ENCODE measurements at places on chromosomes 11 and 22.

DNA sequence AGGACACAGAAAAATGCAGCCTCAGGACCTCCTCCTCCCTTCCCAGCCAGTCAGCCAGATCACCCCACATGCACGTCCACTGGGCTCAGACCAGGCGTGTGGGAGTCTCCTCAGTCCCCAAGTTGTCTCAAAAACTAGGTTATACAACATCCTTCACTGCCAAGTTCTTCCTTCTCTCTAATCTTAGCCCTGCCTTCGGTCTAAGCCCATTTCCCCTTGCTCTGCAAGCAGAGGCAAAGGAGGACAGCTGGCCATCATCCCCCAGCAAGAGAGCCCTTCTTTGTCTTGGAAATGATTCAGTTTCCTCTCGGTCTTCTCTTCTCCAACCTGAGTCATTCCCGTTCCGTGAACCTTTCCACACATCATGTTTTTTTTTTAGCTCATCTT lies 14.0 kb upstream of the NRGN start:
- DNase-seq, result no peak

DNA sequence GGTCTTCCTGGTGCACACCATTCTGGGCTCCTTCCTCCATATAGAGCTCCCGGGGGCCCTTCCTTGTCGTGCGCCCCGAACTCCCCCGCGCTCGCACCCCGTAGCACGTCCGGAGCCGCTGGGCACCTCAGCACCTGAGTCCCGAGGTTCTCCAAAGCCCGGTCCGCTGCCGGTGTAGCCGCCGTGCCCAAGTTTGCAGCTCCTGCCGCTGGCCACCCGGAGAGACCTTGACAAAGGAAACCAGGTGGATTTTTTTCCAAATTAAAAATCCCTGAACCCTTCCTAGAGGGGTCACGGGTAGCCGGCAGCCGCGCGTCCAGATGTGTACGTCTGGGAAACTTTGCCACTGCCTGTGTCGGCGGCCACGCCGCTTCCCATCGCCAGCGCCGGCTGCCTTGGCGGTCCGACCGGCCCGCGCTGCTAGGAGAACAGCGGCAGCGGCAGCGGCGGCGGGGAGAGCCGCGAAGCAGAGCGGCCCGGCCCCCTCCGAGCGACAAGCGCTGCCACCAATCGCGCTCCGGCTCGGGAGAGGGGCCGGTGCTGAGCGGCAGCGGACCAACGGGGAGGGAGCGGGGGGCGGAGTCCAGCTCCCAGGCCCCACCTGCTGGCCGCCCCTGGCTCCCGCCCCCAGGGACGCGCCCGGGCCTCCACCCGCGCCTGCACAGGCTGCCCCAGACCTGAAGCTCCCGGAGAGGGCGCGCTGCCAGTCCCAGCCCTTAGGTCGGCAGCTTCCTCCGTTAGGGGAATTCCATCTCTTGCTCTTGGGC lies at the start of gene GALNT18:
Gene GALNT18, minus strand, starts transcription at position 433 of the 767 bp plus-strand sequence.
- DNase-seq, result peak; percentile 81

- DNase-seq, result no peak
Measured at GRCh38 chr11:46229230-46229629, 48.2 kb upstream of the CREB3L1 start.

DNA sequence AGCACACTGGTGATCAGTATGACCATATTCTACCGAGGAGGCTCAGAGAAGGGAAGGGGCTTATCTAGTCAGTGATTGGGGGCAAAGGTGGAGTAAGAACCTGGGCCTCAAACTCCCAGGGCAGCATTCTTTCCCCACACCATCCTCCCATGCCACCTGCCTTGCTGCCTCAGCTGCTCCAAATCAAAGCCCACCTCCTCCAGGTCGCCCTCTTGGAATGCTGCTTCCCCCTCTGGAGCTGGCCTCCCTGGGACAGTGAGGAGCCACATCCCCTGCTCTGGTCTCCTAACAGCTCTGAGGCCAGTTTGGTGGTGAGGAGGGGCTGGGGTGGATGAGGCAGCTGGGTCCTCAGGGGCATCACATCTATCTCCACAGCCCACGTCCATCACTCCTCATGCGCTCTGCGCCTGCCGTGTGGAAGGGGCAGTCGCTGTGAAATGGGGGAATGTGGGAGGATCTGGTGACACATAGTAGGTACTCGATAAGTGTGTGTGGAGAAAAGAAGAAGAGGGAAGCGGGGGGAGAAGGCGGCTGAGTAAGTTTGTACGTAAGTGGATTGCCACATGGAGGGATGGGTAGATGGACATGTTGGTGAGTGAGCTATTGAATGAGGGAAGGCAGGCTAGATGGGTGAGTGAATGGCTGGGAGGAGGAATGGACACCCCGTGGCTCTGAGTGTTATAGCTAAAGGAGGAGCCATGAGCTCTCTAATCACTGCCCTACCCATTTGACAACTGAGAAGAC lies 16.1 kb upstream of the ARHGEF17 start:
- no peak for DNase-seq

GRCh38 chr11:2156416-2157182 lies 4.4 kb downstream of the INS start:
- DNase-seq, result no peak

GRCh38 chr11:117181586-117182550 lies 3.3 kb downstream of the SIDT2 start:
- DNase-seq, result no peak

DNA sequence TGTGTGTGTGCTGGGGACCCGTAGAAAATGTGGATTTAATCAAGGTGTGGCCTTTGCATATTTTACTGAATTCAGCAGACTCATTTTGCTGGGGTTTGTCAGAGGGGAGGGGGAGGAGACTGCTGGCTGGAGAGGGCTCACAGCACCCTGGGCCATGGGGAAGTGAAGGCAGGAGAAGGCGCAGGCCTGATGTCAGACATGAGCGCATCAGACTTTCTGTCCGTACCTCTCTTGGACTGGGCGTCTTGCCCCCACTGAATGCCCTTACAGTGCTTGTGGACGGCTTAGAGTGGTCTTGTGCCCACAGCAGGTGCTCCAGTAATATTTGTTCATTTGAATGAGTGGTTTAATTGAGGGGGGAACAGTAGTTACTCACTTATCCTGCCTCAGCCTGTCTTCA lies 75.2 kb downstream of the TEAD1 start:
- DNase-seq, result no peak

GRCh38 chr11:47186076-47186699 lies at the start of gene PACSIN3:
TSS of gene PACSIN3 (minus strand) at chr11:47186434. CDS start at chr11:47182727, 3,707 bp downstream.
- DNase-seq, result no peak

DNA sequence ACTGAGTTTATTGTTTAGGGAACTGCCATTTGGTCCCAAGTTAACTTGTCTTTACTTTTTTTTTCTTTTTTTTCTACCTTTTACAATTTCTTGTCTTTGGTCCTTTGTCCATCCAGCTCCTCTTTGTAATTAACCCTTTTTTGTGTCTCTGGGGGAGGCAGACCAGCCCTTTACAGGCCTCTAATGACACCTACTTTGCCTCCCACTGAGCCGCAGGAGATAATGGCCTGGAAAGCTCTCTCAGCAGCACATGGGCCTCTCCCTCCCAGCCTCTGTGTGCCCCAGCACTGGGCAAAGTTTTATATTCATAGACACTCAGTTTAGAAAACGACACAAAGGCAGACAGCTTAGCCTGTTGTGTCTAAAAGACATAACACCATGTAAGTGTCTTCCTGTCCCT lies 480.4 kb downstream of the SOX6 start:
- DNase-seq, result no peak

- no peak for DNase-seq
Measured at GRCh38 chr11:12121517-12121916, 11.1 kb downstream of the MICAL2 start.

DNA sequence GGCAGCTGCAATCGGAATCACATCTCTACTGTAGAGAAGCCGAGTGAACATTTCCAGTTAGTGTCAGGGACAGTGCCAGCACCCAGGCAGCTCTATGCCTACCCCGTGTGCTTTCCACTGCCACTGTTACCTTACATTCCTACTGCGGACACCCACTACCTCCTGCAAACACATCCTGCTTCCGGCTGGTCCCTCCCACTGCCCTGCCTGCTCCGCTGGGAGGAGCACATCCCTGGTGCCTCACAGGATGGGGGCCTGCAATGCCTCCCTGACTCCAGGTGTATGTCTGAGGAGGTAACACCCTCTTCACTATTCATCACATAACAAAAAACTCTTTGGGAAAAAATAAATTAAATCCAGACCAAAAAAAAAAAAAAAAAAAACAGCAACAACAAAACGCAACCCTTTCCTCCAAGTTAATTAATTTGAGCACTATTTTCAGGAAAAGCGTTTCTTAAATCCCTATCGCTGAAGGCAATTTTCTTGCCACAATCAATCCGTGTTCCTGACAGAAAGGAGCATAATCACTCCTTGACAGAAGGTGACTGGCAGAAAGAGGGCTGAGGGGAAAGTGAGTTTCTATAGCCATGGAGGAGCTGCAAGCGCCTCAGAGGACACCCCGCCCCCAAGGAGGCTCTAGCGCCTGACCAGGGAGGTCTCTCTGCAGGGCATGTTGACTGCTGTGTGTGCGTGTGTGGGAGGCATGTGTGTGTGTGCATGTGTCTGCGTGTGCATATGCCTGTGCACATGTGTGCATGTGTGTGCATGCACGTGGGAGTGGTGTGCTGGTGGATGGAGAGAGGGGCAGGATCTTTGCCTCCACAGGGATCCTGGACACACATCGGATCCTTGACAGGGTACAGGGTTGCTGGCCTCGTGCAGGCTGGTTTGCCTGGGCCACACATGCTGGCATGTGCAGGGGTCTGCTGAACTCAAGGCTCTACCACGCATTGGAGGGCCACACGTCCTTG lies 134.8 kb upstream of the NTM start:
- no peak for DNase-seq

- no peak for DNase-seq
Measured at GRCh38 chr11:91978747-91979146, 245.9 kb upstream of the FAT3 start.

DNA sequence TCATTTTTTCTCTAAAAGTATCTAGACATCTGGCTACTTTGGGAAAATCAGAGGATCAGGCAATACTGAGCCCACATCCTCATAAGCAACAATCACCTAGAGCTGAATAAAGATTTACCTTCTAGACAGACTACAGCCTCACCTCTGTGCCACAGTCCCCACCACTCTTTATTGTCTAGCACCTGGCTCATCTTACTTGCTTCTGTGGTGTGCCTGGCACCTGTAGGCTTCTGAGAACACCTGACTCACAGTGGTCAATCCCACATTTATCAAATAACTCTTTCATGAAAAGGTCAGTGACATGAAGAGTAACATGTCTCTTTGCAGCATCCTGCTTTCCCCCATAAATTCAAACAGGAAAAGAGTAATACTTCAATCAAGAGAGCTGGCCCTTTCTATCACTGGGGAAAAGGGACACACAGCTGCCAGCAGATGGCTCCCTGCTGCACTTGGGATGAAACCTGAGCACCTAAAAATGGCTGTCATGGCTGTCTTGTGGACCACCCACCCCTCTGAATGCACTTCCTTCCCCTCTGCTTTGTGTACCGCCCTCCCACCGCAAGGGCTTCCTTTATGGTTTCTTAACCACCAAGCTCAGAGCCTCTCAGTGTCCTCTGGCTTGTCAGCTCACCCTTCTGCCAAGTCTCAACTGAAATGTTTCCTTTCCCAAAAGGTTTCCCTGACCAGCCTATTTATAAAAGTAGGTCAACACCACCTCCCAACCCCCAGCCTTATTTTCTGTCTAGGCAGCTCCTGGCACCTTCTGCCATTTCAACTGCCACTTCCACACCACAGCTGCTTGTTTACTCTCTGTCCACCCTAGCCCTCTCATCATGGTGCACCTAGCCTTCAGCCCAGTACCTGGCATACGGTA lies 9.3 kb downstream of the TFIP11 start:
- no peak for DNase-seq

DNA sequence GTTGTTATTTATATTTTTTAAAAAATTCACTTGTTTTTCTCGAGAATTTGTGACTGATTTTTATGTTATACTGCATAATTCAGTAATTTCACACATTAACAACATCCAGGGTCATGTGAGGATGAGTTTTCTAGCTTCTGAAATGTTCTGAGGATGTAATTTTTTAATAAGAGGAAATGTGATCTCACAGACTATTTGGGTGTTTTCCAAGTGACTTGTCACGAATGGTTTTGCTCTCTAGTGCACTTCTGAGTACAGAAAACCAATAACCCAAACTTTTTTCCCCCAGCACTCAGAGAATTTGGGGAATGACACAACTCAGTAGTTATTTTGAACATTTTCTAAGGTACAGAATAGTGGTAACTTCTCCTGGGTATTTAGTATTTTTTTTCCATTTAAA lies 821.1 kb upstream of the ARHGAP42 start:
- no peak for DNase-seq

DNA sequence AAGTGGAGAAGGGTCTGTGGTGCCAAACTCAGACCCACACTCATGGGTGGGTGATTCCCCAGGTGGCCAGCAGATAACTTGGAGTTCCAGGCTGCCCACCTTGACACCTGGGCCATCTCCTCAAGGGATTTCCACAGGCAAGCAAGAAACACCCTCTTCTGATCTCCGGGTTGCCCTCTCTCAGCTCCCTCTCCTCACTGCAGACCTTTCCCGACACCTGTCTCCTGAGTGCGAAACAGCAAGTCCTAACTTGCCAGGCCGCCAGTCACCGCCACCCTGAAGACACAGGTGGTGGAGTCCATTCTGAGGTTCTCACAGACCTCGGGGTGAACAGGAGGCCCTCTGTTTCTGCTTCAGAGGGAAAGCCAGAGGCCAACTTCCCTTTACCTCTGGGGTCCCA lies 16.6 kb downstream of the GALNT18 start:
- no peak for DNase-seq

DNA sequence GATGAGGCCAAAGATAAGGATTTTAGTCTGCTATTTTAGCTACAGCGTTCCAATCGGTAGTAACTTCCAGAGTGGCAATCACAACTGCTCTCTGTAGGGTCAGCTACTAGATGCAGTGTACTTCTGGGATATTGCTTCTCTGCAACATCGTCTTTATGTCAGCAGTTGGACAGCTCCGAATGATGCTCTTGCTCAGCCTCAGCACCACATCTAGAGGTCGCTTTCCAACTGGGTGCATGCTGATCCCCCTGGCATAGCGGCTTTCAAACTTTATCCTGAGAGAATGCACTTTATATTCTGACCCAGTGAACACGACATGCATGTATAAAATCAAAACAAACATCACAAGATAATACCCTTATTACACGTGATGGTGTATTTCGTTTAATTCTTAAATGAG lies 219.6 kb downstream of the C11orf87 start:
- DNase-seq, result no peak

DNA sequence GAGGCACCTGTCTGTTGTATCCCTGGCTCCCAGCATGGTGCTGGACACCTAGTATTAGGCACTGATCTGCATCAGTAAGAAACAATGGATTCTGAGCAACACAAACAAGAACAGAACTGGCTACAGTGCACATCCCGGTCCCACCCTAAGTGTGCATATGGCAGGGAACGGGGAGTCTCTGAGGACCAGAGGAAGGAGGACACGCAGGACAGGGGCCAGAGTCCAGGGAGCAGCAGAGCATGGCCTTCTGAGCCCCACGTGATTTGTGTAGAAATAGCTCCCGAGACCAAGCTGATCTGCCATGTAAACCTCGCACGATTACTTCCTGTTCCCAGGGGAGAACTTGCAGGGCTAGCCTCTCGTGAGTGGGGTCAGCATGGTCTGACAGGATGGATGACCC lies 12.7 kb upstream of the SNX32 start:
- DNase-seq, result no peak

GRCh38 chr22:27883656-27884350 lies 35.3 kb downstream of the PITPNB start:
- no peak for DNase-seq
